ENCODE measurements at places on chromosomes 11 and 22. TPM values are rescaled to one million over a fixed set of nuclear protein-coding genes. Genes with fewer than 3 reads are reported as not detected.

GRCh38 chr11:86558207-86558606 lies 114.2 kb downstream of the ME3 start:
- no peak for DNase-seq

DNA sequence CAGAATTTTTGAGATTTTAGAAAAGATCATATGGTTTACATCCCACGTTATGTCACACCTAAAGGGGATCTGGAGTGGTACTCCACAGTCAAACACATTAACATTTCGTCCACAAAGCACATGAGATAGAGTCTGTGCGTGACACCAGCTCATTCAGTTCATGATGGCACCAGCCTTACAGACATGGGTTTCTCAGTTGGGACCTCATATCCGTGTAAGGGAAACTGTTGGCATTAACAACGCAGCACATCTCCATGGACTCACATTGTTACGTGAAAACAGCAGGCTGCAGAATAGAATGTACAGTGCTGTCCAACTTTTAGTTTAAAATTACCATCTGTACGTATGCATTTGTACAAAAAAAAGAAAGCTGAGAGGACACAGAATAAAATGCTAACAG lies 14.0 kb downstream of the RIC8A start:
- peak; percentile 7 for DNase-seq

DNA sequence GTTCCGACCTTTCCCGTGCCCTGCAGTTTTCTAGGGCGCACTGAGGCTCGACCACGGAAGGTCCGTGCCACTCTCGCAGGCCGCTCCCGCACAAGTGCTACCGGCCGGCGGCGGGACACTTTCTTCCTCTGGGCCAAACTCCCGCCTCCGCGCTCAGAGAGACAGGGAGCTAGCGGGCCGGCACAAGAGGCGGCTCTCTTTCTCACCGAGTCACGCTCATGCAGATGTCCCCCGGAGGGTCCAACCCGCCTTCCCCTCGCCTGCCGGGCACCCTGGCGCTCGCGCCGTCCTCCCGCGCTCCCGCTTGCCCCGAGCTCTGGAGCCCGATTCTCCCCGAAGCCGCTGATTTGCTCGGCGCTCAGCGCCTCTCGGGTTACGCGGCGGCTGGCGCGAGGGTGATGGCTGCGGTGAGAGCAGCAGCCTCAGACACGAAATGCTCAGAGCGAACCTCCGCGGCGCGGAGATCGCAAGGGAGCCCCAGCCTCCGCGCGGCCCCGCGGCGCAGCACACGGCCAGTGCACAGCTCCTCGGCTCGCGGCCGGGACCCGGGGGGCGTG lies 1.0 kb downstream of the LMO1 start:
- DNase-seq = peak; percentile 70

GRCh38 chr11:108669711-108670110 lies 4.8 kb downstream of the DDX10 start:
- no peak for DNase-seq

GRCh38 chr22:43338766-43339345 lies 4.3 kb downstream of the SCUBE1 start:
- DNase-seq = no peak

GRCh38 chr11:33753304-33753967 lies 17.2 kb upstream of the CD59 start:
- DNase-seq = no peak

GRCh38 chr11:73532310-73532709 lies 65.6 kb downstream of the FAM168A start:
- no peak for DNase-seq

DNA sequence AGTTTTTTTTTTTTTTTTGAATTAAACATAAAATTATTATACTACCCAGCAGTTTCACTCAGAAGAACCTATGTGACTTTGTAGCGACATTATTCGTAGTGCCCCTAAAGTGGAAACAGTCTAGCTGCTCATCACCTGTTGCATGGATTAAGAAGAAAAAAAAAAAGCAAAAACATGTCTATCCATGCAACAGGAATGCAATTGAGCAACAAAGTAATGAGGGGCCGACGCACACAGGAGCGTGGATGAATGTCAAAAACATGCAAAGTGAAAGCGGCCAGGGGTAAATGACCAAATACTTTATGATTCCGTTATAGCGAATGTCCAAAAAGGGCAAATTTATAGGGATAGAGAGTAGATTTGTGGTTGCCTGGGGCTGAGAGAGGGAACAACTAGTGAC lies 16.3 kb downstream of the MYO18B start:
- no peak for DNase-seq

DNA sequence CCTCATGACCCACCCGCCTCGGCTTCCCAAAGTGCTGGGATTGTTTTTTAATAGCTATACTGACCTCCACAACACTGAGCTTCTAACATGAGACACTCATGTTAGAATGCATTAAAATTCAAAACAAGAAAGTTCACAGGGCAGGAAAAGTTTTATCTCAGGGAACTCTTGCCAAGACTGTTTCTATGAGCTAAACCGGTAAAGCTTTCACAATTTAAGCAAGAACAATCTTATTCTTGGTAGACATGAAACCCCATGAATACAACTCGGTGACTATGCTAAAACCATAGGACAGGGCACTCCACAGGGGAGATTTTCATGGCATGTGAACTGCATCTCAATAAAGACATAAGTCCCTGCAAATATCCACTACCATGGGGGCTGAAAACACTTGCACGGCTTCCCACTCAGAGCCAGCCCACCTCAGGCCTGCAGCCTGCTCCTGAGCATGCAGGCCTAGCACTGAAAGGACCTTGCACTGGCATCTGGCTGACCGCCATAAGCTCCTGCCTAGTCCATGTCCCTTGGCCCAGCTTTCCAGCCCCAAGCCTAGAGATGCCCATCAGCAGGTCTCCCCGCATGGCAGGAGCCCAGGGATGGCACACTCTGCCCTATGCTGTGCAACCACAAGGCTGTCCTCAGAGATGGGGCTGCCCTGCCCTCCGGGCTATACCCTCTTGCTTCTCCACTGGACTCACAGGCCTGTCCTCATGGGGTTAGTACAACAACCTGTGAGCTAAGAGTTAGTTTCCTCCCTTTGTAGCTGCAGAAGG lies 58.4 kb downstream of the DGCR2 start:
- DNase-seq = peak; percentile 51

NNMT gene
- 333 TPM for total RNA-seq

MGAT3 gene
- 1.4 TPM for total RNA-seq

- no peak for DNase-seq
Measured at GRCh38 chr11:23288003-23288783, 427.9 kb upstream of the CCDC179 start.

- no peak for DNase-seq
Measured at GRCh38 chr11:112929432-112929831, 31.8 kb upstream of the NCAM1 start.

GRCh38 chr11:124296016-124296415 lies 17.7 kb downstream of the OR8D1 start:
- no peak for DNase-seq

CHRDL2 gene
- 45.1 TPM for total RNA-seq

SERPING1 gene
- total RNA-seq = 397 TPM

GRCh38 chr11:69468911-69469885 lies 12.3 kb upstream of the LINC01488 start:
- DNase-seq = no peak

CCND1 gene
- 7.7 TPM for total RNA-seq

PGA5 gene
- total RNA-seq = not detected

RTN4RL2 gene
- total RNA-seq = not detected

DNA sequence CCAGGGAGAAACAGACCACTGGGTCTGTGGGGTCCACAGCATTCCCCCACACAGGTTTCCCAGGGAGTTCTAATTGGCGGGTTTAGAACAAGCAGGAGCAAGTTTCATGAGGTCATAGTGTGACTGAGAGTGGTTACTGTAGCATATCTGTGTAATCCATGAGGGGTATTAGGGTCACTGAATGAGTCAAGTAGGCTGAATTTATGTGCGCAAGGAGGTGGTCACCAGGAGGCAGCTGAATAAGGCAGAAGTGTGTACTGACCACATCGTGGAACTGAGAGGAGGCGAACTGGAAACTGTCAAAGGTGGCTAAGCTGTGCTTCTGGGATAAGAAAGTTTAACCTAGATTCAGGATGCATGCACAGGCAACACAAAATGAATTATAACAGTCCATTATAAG lies 876.0 kb downstream of the METTL15 start:
- DNase-seq = no peak

GRCh38 chr11:69002570-69003231 lies 10.3 kb downstream of the MRGPRF start:
- DNase-seq = peak; percentile 71
